ENCODE measurements at places on chromosomes 1 and 21.

GRCh38 chr1:45397285-45397684 is 57.0 kb upstream of the MUTYH start:
- no peak for DNase-seq

GRCh38 chr1:7475691-7476090 is 295.4 kb upstream of the VAMP3 start:
- DNase-seq, result no peak

- no peak for DNase-seq
Measured at GRCh38 chr1:5637171-5637570, 355.1 kb downstream of the NPHP4 start.

GRCh38 chr1:54887665-54888071 is 673 bp upstream of the DHCR24 start:
- no peak for DNase-seq

DNA sequence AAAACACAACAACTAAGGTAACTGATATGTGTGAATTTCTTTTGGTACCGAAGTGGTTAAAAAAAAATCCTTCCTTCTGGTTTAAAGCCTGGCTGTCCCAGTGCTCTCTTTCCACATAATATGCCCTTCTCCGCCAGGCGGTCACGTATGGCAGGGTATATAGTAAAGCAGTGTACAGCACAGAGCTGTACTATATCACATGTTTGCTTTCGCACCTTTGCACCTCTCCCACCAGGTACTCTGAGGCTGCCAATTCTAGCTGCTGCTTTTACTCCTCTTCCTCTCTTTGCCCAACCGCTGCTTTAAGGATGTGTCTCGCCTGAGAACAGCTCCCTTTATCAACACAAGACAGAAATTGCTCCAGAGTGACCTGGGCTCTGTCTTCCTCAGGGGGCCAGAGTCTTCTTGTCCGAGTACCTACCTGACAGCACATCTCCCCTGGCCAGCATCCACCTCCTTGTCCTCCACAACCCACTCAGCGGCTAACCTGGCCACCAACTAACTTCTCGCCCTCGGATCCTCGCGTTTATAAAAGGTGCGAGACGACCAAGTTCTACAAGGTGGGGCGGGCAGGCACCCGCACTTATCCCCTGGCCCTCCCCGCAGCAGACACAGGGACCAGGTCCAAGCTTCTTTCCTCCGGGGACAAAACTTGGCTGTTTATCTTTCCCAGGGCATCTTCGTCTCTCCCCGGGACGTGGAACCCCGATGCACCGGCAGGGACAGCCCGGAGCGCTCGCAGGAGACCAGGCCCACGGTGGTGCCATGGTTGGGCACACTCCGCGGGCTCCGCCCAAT is 1.6 kb downstream of the COLGALT2 start:
- no peak for DNase-seq

- no peak for DNase-seq
Measured at GRCh38 chr1:68144856-68145255, 87.5 kb downstream of the WLS start.

- DNase-seq, result no peak
Measured at GRCh38 chr21:34509151-34509550, 2.9 kb downstream of the KCNE1 start.

DNA sequence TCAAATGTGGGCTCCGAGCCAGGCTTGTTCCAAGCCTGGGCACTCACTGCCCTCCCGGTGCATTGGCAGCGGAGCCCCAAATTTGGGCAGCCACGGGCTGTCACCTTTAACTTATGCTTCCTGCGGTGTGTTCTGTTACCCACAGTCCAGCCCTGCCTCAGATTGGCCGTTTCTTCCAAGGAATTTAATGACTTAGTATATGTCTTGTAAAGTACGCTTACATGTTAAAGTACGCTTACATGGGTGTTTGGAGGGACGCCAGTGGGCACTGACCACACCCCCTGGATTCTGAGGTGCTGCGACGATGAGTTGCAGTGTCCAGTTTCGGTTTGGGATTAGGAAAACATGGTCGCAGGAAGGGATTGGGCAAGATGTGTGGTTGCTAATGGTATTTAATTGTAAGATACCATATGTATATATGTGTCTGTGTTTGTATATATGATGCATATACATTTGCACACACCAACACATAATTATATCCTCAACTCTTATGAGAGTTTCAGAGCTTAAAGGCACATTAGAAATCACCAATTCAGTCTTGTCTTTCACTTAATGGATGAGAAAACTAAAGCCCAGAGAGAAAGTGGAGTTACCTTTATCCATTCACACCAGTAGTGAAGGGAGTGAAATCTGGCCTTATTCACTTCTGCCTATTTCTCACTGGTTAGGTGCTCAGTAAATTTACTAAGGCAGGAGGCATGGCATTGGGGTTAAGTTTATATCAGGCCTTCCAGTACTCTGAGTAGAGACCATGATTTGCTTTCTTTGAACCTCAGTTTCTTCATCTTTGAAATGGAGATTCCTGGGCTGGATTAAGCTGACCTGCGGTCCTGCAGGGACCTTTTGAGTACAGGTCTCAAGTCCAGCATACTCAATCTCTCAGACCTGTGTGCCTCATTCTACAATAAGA is 1.0 kb downstream of the SMYD2 start:
- no peak for DNase-seq

DNA sequence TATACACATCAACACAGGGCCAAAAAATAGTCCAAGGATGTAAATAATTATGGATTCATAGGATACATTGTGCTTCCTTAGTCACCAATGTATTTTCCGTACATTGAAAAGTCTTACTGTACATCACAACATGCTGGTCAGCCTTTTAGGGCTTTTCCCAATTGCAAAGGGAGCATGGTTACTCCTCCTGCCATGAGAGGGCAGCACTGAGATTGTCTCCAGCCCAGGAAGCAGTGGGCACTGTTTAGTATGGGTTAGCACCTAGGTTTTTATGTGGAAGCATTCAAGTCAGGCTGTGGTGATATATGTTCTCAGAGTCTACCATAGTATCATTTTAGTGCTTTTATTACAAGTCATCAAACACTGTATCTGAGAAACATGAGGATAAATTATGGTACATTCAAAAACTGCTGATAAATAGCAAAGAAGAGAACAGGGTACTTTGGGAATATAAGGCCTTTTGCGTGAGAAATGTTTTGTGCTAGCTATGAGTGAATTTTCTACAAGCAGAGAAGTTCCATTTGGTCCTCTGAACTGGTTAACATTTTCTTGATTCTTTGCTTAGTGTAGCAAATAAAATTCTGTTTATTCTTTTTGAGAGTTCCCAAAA is 34.0 kb downstream of the ST6GALNAC5 start:
- DNase-seq, result peak; percentile 6

GRCh38 chr1:92228401-92228800 is 10.7 kb downstream of the C1orf146 start:
- no peak for DNase-seq

DNA sequence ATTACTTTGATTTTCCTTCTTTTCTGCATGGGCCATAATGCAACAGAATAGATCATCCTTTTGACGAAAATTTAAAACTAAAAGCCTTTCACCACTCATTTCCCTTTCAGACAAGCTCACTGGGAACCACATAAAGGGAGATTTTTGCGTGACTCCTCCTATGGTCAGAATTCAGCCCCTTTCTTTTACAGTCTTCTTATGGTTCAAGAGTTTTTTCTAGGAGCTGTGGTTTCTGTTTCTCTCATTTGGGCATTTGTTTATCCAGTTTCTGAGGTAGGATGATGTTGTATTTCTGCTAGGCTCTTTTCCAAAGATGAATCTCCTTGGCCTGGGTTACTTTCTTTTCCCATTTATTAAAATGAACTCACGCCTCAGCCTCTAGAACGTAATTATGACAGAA is 16.9 kb downstream of the RGS1 start:
- no peak for DNase-seq

GRCh38 chr1:226093621-226094020 is 31.1 kb downstream of the H3-3A start:
- DNase-seq, result no peak

DNA sequence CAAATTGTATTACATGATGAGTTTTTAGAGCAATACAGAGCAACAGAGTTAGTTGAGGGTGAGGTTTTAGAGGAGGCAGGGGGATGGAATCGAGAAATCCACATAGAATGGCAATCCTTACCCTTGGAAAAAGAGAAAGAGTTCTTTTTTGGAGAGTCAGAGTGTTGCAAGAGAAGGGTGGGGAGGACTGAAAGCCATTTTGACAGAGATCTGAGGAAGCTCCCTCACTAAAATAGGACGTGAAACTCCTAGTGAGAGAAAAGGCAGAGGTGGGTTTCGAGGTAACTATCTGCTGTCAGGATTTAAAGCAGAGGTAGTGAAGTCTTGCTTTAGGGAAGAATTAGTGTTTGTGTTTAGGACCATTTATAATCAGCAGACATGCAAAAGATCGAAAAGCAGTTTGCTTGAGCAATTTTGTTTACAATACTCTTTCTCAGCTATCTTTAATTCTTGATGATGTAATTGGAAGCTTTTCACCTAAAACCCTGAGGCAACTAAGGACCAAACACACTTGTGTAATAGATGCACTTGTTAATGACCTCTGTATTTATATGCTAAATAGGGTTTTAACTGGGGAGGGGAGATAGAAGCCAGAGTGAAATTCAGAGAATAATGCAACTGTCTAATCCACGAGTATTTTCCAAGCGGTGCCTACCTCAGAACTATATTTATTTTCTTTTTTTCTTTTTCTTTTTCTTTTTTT is 20.0 kb downstream of the ADAMTS5 start:
- DNase-seq, result no peak

- no peak for DNase-seq
Measured at GRCh38 chr1:229768232-229768631, 142.2 kb downstream of the URB2 start.

DNA sequence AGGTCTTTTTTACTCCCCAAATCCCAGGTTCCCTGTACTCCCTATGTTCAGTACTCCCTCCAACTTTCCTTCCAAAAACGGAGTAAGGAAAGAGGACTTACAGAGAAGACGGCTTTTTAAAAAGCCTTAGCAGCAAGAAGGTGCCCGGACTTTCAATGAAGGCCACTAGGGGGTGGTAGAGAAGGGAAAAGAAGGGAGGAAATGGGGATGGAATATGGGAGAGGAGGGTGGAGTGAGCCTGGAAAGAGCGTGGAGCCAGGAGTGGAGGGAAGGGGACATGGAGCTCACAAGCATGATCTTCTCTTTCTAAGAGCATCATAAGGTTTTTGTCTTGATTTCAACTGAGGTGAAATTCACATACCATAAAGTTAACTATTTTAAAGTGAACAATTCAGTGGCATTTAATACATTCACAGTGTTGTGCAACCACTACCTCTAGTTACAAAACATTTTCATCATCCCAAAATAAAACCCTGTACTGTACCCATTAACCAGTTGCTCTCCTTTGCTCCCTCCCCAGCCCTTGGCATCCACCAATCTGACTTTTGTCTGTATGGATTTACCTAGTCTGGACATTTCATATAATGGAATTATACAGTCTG is 129.9 kb downstream of the ZNF281 start:
- no peak for DNase-seq

- no peak for DNase-seq
Measured at GRCh38 chr1:42368096-42368795, 12.3 kb upstream of the RIMKLA start.

GRCh38 chr1:36377791-36378492 is 7.8 kb downstream of the STK40 start:
- no peak for DNase-seq

- no peak for DNase-seq
Measured at GRCh38 chr1:221291113-221291512, 411.9 kb downstream of the HLX start.

- no peak for DNase-seq
Measured at GRCh38 chr1:173867141-173867752, 542 bp downstream of the GAS5 start.

DNA sequence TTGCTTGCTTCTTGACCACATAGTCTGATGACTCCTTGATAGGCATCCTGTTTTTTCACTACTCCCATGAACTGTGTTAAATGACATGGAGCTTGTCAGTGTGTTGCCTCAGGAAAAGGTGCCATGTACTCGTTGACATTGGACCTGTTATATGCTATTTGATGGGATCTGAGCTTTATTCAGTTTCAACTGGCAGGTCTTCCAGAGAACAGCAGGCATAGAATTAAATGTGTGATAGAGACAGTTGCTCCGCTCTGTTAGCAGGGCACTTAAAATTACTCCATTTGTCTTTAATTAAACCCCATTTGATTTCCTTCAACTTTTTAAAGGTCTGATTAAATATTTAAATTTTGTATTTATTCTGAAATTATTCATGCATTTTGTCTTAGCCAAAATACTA is 189.7 kb upstream of the ADGRL4 start:
- no peak for DNase-seq

DNA sequence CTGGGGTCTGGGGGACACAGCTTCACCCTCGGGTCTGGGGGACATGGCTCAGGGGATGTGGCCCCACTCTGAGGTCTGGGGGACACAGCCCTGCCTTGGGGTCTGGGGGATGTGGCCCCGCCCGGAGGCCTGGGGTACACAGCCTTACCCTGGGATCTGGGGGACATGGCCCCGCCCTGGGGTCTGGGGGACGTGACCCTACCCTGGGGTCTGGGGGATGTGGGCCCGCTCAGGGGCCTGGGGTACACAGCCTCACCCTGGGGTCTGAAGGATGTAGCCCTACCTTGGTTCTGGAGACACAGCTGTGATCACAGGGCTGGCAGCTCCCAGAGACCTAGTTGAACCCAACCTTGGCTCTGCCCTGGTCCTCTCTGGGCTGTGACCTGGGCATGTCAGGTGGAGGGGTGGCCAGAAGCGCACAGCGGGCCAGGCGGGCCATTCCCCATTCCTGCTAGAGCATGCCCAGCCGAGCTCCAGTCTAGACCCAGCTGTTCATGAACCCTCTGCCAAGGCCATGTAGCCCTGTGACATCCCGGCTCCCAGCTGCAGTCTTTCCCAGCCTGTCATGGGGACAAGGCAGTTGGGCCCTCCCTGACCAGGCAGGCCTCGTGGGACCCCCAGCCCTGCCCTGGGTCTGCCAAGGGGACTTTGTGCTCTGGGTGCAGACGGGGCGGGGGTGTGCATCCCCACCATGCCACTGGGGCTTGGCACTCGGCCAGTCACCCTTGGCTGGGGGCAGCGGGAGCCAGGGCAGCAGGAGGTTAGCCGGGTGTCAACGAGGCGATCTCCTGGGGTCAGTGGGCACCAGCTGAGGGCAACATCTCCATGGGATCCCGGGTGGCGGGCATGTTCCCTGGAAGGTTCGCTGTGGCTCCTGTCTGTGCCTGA is 43.9 kb downstream of the WNT9A start:
- peak; percentile 24 for DNase-seq

- DNase-seq, result no peak
Measured at GRCh38 chr1:151282883-151283725, 1.0 kb downstream of the ZNF687 start.
